ENCODE measurements at places on chromosomes 16 and 17.

DNA sequence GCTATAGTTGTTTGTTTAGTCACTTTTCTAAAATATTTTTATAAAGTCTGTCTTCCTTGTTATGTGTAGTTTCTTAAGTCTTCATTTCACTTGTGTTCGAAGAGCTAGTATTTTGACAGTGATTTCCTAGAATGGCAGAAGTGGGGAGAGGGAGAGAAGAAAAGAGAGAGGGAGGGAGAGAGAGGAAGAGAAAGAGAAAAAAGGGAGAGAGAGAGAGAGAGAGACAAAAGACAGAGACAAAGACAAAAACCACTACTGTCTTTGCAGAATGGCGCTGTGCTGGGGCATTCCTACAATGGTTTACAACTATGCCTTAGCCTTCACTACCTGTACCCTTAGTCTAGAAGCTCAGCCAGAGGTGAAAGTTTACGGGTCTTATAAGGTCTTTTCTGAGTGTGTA lies 90.5 kb downstream of the CA4 start:
- DNase-seq, result no peak

DNA sequence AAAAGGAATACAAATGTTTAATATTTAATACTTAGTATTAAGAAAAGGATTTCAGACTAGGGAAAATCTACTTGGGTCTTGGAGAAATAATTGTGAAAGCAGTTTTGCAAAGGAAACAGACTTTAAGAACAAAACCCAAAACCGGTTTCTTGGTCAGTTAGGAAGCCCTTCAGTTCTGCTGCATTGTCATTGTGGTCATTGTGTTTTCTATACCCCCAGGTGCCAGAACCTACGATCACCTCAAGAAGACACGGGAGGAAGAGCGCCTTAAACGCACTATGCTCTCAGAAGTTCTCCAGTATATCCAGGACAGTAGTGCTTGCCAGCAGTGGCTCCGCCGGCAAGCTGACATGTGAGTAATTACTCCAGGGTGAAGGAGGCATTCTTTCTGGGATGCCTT lies 19.5 kb upstream of the DUSP14 start:
- DNase-seq, result no peak

DNA sequence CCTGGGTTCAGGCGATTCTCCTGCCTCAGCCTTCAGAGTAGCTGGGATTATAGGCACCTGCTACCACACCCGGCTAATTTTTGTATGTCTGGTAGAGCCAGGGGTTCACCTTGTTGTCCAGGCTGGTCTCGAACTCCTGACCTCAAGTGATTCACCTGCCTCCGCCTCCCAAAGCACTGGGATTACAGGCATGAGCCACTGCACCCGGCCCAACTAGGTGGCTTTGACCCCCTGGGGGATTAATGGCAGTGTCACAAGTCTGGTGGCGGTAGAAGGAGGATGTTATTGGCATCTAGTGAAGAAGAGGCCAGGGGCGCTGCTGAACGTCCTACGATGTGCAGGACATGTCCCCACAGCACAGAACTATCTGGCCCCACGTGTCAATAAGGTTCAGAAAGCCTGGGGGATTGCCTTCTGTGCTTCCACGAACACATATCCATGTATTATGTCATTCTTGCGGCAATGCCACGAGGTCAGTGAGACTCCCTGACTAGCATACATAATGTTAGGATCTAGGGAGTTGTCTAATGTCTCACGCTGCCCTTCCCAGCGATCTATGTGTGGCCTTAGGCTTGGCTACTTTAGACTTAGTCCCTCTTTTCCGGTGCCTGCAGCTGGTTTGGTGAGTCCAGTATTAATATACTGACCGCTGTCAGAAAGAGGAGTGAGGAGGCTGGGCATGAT lies 75.8 kb downstream of the ABCC6 start:
- no peak for DNase-seq

GRCh38 chr16:47431960-47432359 lies 28.9 kb downstream of the ITFG1 start:
- DNase-seq, result no peak

DNA sequence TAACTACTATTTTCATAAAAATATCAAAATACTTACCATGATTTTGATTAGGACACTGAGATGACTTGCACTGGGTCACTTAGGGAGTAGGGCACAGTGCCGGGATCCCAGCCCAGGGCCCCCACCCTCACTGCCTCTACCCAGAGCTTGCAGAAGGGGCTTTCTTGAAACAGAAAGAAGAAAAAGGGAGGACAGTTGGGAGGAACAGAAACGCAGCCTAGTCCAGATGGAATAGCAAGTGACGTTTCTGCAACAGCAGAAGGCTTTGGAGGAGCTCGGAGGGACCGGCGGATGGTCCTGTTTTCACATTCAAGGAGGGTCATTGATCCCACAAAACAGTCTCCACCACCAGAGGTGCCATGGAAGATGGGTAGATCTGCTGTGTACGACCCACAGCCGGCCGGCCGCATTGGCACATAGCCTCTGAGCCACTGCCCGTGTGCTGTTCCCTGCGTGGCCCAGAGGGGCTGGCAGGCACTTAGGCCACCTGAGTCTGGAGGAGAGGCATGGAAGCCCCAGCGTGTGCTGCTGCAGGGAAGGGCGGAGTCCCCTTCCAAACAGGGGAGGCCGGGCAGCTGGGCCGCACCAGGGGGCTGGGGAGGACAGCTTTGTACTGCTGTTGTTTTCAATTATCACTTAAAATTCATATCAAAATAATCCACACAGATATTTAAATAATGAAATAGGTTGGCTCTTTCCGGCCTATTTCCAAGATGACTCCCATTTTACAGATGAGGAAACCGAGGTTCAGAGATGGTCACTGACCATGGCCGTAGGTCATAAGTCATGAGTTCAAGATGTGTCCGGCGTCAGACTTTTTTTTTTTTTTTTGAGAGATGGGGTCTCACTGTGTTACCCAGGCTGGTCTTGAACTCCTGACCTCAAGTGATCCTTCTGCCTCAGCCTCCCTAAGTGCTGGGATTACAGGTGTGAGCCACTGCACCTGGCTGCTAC lies 22.9 kb upstream of the GSG1L start:
- no peak for DNase-seq

DNA sequence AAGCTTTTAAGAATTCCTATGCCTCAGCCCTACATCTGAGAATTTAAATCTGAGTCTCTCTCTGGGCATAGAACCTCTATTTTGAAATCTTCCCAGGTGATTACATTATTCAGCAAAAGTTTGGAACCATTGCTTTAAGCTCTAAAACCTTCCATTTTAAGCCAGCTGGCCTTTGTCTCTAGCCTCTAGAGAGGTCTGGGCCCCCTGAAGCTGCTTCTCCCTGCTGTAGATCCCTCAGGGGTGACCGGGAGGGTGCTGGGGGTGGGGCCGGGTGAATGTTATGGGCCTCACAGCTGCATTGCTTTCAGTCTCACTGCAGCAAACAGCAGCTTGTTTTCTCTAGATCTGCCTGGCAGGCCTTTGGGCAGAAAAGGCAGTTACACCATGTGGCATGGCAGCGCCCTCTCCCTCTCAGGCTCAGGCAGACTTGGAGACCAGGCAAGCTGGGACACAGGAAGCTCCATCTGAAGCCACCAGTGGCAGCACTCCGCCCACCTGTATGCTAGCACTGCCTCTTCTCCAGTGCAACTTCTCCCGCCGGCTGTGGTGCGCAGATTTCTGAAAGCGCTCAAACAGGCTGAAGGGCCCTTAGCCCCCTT lies 66.3 kb downstream of the MPRIP start:
- DNase-seq, result no peak

DNA sequence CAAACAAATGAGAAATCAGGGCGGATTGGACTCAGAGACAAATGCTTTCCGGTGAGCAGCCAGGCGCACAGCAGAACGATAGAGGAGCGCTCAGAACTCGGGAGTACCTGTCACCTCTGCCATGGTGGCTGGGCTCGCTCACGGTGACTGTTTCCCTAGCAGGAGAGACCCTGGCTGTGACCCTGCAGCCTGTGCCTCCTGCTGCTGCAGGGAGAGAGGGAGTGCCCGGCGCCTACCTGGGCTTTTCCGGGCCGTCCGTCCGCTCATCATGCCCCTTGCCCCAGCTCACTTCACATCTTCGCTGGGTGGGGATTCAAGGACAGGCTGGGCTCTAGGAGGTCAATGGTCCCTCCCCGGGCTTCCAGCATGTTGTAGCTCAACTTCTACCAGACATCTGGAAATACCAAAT lies 14.1 kb upstream of the DNAH17 start:
- DNase-seq, result no peak

DNA sequence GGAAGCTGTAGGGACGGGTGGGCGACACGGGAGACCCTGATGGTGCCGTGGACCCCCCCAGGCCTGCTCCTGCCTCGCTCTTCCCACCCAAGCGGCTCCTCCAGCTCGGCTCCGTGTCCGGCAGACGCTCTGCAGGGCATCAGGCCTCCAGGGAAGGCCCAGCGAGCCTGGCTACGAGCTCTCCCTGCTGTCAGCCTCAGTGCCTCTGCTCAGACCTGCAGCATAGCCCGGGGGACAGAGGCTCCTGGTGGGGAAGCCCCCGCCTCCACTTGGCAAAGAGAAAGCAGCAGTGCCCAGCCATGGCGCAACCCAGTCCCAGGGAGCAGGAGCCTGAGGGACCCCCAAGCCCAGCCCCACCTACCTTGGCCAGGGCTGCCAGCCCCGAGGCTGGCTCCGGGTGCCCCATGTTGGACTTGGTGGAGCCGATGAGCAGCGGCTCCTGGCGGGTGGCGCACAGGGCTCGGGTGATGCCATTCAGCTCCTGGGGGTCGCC lies 5.9 kb downstream of the FASN start:
- no peak for DNase-seq

- no peak for DNase-seq
Measured at GRCh38 chr16:96935-97381, 18.9 kb downstream of the MPG start.

GRCh38 chr17:57927048-57927723 lies 28.0 kb downstream of the CUEDC1 start:
- peak; percentile 66 for DNase-seq

DNA sequence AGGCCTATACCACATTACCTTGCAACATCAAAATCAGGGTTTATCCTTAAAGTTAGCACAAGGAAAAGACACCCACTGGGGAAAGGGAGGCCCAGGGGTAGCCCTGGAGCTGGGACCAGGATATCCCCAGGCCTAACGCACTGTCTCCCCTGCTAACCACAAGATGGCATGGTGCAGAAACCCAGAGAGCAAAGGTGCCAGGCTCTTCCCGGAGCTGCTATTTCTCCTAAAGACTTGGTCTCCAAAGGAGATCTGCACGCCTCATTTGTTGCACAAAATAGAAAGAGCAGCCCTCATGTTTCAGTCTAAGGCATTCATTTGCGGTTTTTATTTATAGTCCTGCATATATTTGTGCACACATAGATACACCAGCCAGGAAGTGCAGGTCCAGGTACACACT lies 408.6 kb downstream of the SOX9 start:
- DNase-seq, result no peak

DNA sequence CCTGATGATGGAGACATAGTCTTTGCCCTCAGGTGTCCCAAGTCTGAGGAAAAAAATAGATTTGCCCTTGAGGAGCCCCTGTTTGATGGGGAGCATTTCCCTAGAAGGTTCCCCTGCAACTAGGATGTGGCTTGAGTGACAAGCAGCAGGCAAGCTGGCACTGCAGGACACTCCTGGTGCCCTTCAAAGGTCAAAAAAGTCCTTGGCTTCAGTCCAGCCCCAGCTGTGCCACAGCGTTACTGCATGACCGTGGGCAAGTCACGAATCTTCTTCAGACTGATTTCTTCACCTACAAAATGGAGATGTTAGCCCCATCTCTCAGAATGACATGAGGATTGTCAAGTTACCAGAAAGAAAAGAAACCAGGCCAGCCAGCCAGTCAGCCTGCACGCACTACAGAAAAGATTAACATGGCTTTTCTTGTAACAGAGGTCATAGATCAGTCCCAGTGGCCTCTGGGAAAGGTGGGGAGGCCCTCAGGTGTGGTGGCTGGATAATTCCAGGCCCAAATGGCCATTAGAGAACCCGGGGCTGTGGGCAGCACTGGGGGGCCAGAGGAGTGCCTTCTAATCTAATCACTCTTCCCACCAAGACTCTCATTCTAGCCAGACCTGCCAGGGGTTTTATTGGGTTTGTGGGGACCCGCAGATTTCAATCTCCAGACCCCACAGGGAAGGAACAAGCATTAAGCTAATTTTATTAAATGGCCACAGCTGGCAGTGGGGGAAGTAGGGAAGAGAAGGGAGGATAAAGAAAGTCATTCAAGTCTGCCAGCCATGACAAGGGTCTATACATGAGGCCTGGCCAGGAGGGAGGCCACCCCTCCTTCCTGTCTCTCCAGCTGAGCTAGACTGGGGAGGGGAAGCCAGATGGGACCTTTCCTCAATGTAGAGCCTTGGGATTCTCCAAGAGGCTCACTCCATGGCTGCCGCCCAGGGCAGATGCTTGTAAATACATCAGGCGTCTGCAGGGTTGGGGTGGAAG lies 9.7 kb upstream of the KIF18B start:
- DNase-seq, result no peak

- no peak for DNase-seq
Measured at GRCh38 chr16:55046916-55047315, 116.3 kb downstream of the IRX5 start.

DNA sequence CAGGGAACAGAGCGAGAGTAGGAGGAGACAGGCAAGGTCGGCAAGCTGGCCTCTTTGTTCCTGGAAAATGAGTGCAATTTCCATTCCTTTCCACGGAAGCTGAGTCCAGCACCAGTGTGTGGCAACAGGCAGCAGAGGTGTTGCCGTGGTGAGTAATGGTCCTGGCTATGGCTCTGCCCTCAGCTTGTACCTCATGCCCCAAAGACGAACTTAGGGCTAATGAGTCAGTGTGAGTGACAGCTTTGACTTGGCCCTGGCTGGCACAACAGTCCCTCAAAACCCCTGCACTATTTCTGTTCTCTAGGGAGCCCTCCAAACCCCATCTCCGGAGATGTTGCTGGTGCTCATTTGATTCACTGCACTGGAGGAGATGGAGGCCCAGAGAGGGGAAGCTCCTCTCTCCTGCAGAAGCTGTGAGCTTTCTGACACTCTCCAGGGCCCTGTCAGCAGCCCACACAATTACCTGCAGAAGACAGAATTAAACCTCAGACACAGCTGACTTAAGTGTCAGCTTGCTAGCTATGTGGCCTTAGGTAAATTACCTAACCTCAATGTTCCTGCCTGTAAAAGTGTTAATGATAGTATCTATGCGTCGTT lies 129.9 kb downstream of the TMEM132E start:
- no peak for DNase-seq

DNA sequence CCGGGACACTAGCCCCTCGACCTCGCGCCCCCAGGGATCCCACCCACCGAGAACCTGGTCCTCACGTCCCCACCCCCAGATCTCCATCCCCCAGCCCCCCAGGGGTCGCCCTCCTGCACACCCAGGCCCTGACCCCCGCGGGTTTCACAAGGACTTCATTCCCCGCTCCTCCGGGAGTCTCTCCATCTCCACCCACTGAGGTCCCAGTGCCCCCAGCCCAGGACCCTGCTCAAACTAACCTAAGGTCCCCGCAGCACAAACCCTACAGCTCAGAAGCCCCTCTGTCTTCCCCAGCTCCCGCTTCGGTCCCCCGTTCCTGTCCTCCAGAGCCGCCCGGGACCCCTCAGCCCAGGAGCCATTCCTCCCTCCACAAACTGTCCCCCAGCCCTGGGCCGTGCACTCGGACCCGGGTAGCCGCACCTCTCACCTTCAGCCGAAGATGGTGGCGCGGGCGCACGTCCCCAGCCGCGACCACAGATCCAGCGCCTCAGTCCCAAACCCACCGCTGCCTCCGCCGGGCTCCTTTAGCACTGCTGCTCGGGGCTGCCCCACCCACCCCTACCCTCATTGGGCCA lies at the start of gene MYH10:
MYH10 (minus strand) TSS at position 499 of the 575 bp plus-strand sequence. CDS start 7,479 bp downstream, outside the sequence.
- no peak for DNase-seq
